ENCODE measurements at places on chromosomes 16 and 17.

DNA sequence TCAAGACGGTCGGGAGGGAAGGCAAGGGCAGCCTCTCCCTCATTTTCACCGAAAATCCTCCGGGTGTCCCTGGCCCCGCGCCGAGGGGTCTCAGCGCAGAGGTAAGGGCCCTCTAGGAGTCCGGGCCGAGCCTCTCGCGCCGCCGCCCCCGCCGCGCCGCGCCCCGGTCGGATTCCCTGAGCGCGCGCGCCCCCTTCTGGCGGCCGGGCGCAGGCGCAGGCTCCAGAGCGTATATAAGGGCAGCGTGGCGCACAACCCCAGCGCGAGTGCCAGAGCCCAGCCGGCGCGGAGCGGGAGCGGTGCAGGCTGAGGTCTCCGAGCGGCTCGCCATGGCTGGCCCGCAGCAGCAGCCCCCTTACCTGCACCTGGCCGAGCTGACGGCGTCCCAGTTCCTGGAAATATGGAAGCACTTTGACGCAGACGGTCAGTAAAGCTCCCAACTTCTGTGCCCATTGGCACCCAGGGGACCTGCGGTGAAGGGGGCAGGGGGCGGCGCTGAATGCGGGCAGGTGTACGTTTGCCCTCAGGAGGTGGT is at the start of gene CALB2:
TSS of gene CALB2 (plus strand) at position 260 of the 535 bp plus-strand sequence. CDS start at position 330, 70 bp downstream.
- DNase-seq: no peak

DNA sequence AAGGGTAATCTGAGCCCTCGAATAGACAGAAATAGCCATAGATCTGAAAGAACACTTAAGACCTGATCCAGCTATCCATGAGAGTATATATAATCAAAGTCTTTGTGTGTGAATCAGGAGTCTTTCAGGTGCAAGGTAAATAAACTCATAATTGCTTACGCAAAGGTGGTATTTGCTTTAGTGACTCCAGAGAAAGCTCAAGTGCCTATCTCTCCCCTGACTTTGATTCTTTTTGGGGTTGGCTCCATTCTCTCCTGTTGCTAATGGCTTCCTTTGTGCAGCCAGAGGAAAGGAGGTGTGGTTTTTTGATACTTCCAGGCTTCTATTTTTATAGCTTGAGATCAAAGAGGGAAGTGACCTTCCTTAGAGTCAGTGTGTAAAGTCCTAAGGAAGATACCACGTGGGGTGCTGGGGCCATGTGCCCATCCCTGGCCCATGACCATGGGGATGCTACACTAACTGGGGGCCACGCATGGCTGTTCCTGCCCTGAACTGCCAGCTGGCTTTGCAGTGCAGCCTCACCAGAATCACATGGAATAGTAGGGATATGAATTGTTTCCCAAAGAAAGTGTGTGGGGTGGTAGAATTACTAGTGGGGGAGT is 45.8 kb downstream of the TENT4B start:
- DNase-seq: no peak

DNA sequence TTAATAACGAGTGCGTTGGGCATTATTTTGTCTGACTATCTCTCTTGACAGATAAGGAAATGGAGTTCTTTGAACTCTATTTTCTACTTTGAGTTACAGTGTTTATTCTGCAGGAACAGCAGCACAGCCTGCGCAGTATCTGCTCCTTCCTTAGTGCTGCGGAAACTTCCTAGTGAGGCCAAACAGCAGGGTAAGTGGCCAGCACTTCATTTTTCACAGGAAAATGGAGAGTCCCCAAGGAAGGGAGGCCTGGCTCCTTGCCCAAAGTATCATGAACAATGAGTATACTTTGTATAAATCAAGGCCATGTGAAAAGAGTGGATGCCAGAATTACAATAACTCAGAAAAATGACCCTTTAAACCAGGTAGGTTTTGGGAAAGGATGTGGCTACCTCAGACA is 140.6 kb downstream of the VPS53 start:
- DNase-seq: no peak

DNA sequence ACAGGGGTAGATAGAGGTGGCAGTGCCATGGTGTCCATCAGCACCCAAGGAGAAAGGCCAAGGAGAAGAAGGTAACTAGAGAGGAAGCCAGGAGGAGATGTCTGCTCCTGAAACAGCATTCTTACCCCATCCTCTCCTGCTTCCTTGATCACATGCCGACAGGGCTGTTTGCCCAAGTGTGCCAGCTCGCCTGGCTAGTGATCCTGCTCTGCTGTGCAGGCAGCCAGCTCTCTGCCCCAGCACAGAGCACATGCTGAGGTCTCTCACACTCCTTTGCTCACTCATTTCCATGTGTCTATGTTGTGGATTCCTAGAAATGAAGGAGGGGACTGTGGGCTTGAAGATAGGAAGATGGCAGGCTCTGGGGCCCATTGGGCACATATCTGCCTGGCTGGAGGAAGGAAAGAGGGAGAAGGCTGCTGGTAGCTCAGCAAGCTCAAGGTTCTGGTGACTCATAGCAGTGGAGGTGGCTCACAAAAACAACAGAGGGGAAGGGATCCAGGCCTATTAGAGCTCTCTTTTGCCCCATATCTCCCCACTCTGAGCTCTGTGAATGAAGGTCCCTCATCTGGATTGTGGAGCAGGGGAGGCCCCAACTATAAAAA is 54.3 kb downstream of the NEUROD2 start:
- DNase-seq: no peak

- no peak for DNase-seq
These were observed 35.5 kb upstream of the ZC3H18 start for GRCh38 chr16:88534638-88535190.

- no peak for DNase-seq
These were observed 134.4 kb downstream of the ZFHX3 start for GRCh38 chr16:72913551-72913950.

DNA sequence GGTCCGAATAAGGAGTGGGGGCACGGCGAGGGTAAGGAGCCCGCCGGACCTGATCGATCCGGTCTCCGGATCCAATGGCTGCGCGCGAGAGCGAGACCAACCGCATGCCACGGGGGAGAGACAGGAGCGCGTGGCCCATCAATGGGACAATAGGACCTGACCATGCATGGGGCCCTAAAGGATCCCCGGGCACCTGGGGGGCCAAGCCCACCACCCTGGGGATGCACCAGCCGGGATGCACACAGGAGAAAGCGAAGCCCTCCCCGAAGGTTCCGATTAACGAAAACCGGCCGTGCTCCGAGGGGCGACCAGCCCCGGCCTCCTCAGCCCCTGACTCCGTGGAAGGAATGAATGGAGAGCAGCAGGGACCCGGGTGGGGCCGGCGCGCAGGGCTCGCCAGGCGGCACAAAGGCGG is 525 bp downstream of the JPT1 start:
- DNase-seq: no peak

DNA sequence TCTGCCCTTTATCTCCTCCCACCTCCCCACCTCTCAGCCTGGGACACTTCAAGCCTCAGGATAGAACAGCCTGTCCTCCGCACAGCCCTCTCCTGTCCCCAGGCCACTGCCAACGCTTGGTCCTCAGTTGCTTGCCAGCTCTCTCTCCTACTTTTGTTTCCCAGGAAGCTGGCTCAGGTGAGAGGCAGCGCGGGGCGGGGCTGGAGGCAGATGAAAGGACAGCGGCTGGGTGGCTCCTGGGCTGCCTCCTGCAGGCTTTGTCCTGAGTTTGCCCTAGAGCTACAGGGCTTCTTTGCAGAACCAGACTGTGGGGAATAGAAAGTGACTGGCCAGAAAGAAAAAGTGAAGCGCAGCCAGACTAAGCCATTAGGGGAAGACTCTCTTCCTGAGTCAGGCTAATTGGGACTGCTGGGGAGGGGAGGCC is 48.2 kb upstream of the CDC42EP4 start:
- no peak for DNase-seq
